Kidney (tissue), 22 donors: ENCODE measurements at places on chromosomes 11 and 22. TPM values are rescaled to one million over a fixed set of nuclear protein-coding genes. Genes with fewer than 3 reads are reported as not detected.

GRCh38 chr11:2217211-2218030 lies 45.8 kb upstream of the TH start:
- DNase-seq = peak; percentile 52

GRCh38 chr22:30212363-30212995 lies 34.1 kb downstream of the LIF start:
- DNase-seq = no peak

APBB1 gene
- total RNA-seq = 43.7 TPM

UBXN1 gene
- total RNA-seq = 89.2 TPM

SULT4A1 gene
- total RNA-seq = 0.57 TPM

GRCh38 chr22:44460287-44460686 lies 37.7 kb downstream of the RTL6 start:
- no peak for DNase-seq
